ENCODE measurements at places on chromosomes 12 and 14.
A peak's percentile ranks its signal among the peaks of the same experiment; 100 is the strongest.

DNA sequence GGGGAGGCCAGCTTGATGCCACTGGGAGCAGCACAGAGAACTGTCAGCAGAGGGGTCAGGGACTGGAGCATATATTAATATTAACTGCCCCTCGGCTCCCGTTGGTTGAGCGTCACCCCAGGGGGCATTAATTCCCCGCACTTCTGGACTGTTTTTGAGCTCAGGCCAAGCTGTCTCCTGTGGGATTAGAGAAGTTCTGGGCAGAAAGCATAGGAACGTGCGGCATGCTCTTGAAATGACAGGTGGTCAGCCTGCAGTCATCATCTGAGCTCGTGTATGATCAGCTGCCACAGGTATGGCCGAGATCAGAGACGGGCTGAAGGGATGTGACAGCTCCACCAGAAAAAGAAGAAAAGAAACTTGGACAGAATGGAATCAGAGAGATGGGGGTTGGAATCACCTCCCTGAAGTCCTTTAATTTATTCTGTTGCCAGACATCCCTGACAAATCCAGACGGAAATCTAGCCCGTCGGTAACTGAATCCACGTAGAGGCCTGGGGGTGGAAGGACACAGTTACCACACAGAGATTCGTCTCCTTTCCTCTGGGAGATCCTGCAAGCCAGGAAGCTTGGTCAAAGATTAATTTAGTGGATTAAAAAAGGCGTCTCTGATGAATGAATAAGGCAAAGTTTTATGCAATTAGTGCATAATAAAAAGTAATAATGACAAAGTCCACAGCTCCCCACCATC lies 23.6 kb downstream of the NR1H4 start:
- DNase-seq: no peak

GRCh38 chr12:98227162-98227561 lies 288.2 kb upstream of the TMPO start:
- DNase-seq: no peak

GRCh38 chr12:108693186-108693730 lies 38.1 kb downstream of the CORO1C start:
- DNase-seq: no peak

- DNase-seq: no peak
These were observed 61.2 kb upstream of the FAM222A start for GRCh38 chr12:109652233-109652976.

DNA sequence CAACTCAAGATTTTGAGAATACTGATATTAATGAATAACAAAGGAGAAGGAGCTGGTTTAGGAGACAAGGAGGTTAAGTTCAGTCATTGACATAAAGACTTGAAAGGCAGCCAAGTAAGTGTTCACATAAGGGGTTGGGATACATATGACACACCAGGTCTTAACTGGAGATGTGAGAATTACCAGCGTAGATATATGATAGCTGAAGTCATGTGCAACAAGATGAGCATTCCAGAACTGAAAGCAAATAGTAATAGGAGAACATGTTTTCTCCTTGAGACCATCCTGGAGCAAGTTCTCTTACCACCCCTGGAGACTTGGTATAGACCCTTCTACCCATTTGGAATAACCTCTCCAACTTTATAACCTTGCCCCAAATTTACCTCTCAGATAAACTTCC lies 43.3 kb upstream of the NPFF start:
- no peak for DNase-seq

DNA sequence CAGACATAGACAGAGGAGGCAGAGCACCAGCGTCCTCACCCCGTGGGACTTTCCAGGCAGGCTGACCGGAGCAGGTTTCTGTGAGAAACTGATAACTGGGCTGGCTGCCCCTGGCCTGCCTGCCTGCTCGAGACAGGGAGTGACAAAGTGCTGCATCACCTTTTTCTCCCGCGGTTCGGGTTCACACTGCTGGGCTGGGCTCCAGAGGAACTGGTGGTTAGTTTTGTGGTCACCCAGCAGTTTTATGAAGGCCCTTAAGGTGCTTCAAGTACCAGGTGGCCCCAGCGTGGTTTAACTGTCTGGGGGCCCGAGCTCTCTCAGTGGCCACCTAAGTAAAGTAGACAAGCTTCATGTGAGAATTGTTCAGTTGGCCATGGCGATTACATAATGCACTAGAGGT lies 1073.6 kb downstream of the BCL11B start:
- peak; percentile 75 for DNase-seq

GRCh38 chr12:89245090-89245489 lies 107.2 kb downstream of the DUSP6 start:
- peak; percentile 70 for DNase-seq

GRCh38 chr12:89528434-89528833 lies 2.6 kb upstream of the POC1B start:
- DNase-seq: no peak

DNA sequence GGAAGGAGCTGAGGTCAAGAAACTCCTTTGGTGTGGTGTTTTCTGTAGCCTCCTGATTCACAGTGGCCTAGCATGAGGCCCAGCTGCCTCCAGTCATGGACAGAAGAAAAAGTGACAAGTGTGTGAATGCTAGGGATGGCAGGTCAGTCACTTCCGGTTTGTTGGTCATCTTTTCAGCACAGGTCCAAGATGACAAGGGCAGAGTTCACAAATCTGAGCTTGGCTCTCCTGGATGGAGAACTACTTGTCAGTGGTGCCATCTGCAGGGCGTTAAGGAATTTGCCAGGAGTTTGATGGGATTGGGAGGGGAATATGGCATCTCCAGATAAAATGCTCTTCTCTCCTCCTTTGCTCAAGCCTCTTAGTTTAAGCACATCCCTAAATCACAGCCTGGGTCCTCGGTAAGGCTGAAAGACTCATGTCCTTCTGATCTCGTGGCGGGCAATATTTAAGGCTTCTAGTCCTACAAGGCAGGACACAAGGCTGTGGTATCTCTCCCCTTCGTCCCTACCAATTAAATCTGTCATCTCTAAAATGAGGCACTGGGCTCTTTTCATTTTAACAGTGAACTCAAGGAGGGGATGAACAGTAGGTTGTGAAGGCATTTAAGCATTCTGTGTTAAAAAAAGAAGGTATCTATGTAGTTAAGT lies 10.0 kb downstream of the TUBA1B start:
- DNase-seq: no peak

DNA sequence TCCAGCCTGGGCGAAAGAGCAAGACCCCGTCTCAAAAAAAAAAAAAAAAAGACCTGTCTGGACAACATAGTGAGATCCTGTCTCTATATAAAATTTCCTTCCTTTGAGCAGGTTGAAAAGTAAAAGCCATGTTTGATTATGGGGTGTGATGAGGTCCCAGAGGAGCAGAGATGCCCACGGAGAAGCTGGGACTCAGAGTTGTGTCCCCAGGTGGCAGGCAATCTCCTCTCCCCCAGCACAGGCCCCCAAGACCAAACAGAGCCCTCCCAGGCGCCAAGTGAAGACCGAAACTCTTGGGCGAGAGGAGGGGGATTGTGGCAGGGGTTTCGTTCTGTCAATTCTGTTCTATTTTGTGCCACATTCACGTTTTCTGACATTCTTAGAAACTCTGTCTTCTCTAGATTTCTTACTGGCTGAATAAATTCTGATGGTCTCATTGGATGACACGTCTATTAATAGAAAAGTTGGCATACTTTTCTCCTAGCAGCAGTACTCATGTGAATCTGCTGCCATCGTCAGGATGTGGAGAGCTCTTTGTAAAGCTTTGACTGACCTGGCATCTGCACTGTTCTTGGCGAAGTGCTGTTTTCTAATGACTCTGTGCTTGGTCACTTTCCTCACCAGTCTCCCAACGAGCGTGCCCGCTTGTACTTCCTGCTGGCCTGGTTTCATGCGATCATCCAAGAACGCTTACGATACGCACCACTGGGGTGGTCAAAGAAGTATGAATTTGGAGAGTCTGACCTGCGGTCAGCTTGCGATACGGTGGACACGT lies 43.4 kb downstream of the HSP90AA1 start:
- no peak for DNase-seq

DNA sequence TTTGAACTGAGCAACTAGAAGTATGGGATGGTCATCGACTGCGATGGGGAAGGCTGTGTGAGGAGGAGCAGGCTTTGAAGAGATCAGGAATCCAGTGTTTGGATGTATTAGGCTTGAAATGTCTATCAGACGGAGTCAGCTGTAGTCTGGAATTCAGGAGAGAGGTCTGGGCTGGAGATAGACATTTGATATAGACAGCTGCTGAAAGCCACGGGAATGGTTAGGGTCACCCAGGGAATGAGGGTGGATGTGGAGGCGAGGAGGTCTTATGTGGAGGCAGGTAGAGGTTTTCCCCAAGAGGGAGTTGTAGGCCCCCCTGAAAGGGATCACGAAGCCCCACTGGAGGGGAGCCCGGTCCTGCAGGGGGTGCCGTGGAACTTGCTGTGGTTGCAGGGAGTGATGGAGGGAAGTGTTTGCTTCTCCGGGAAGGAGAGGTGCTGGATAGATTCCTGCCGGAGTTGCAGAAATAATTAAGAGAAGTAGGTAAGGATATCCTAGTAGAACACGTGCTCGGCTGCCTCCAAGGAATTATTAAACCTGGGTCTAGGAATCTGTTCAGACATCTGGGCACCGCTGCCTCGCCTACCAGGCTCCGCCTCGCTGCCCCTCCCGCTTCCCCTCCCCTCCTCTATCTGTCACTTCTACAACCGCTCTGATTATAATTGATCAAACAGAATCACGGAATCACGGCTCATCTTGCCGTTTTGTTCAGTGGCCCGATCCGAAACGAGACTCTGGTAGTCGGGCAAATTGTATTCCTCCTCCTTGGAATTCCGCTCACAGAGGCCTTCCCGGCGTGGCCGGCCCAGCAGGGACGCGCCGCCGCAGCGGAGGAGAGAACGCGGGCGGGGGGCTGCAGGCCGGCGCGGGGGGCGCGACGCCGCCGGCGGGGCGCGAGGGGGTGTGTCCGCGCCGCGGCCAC lies 826 bp upstream of the CACNA1C start:
- no peak for DNase-seq

DNA sequence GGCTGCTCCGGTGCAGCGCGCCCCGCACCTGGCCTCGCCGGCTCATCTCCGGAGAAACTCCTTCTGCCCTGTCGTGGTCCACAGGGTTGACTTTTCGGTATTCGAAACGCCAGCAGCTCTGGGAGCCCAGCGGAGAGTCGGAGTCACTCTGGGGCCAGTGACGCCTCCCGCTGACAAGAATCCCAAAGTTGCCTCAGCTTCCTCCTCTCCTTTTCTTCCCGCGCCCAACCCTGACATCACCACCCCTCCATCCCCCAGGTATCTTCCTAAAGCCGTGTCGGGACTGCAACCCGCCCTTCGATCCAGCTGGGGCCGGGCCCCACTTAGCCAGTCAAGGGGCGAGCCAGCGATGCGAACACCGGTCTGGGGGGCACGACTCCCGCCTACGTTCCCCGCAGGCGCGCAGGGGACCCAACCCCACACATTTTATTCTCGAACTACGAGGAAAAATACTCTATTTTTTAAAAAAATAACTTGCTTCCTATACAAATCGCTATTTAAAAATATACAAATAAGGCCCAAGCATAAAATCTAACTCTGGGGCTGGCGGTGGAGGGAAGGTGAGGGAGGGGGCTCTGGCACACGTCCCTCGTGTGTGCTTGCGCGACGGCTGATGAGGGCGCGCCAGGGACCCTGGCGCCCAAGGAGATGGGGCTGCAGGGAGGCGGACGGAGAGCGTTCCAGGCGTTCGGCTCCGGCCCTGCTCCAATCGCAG lies 2.1 kb downstream of the NKX2-8 start:
- no peak for DNase-seq

DNA sequence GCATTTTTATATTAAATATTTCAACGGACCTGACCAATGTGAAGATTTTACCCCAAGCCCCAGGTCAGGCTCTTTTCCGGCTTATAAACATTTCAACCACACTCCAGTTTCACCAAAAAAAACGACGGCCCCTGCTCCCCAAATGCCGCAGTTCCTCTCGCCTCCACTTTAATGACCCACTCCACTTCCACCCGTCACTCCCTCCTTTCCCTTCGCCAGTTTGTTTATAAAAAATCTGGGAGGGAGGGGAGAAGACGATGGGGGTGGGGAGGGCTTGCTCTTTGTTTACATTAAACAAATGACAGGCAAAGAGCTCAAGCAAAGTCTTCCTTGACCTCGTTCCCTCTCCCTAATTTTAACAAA lies 5.4 kb downstream of the SIX6 start:
- DNase-seq: no peak

DNA sequence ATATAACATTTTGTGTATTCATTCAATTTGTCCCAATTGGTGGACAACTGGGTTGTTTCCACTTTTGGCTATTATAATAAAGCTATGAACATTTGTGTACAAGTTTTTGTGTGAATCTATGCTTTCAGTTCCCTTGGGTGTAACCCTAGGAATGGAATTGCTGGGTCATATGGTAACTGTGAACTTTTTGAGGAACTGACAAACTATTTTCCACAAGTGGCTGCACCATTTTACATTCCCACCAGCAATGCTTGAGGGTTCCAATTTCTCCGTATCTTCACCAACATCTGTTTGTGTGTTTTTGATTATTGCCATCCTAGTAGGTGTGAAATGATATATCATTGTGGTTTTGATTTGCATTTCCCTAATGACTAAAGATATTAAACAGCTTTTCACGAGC lies 13.0 kb downstream of the LPCAT3 start:
- no peak for DNase-seq

- DNase-seq: no peak
These were observed 425.9 kb upstream of the TBX3 start for GRCh38 chr12:115109863-115110262.

DNA sequence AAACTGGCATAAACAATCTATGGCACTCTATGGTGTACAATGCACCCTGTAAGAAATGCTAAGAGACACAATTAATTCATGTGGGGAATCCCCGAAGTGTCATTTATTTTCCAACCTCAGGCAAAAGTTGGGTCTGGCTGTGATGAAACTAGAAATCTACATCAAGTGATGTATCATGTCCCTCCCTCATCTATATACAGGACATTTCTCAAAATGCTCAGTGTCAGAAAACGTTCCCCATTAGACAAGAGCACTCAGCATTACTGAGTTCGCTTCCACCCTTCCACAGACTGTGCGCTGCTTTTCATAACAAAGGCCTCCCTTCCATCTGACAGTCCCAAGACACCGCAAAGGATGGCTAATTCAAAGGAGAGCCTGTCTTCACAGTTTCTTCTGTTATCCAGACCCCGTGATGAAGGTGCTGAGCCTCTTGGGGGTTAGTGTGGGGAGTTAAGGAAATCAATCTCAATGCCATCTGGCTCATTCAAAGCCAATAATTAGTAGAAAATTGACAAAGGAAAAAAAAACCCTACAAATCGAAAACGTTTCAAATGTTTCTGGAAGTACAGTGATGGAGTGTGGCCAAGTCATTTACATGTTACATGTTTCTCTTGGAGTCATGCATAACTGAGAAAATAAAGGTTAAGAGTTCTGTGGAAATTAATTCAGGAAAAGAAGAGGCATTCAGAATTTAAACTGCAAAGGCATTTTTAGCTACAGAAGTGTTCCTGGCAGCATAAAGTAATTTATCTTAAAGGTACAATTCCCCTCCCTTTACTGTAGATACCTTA lies 7.5 kb downstream of the CCDC88C start:
- DNase-seq: peak; percentile 85

GRCh38 chr14:20601522-20601921 lies 10.3 kb upstream of the RNASE12 start:
- no peak for DNase-seq

DNA sequence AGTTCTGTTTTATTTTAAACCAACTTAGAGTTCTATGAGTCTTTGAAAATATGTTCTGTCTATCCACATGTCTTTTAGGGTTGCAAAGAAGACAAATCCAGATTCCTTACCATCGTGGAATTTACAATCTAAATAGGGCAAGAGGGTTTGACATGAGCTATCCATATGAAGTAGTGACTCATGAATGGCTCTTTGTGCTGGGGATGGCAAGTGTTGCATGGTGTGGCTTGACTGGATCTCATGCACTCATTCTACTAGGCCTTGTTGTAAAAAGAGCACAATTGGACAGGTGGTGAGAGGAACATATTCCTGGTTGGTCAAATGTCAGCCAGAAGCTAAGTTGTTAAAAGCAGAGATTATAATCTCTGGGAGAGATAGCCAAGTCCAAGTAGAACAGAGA lies 509.1 kb downstream of the DIO2 start:
- DNase-seq: no peak
